ENCODE measurements at places on chromosomes 3 and 15.

GRCh38 chr3:136023264-136023978 lies 57.9 kb downstream of the PPP2R3A start:
- no peak for DNase-seq

- no peak for DNase-seq
These were observed 30.8 kb downstream of the CCDC80 start for GRCh38 chr3:112610121-112610520.

- peak; percentile 35 for DNase-seq
These were observed 115.9 kb upstream of the ST8SIA2 start for GRCh38 chr15:92277776-92278175.

DNA sequence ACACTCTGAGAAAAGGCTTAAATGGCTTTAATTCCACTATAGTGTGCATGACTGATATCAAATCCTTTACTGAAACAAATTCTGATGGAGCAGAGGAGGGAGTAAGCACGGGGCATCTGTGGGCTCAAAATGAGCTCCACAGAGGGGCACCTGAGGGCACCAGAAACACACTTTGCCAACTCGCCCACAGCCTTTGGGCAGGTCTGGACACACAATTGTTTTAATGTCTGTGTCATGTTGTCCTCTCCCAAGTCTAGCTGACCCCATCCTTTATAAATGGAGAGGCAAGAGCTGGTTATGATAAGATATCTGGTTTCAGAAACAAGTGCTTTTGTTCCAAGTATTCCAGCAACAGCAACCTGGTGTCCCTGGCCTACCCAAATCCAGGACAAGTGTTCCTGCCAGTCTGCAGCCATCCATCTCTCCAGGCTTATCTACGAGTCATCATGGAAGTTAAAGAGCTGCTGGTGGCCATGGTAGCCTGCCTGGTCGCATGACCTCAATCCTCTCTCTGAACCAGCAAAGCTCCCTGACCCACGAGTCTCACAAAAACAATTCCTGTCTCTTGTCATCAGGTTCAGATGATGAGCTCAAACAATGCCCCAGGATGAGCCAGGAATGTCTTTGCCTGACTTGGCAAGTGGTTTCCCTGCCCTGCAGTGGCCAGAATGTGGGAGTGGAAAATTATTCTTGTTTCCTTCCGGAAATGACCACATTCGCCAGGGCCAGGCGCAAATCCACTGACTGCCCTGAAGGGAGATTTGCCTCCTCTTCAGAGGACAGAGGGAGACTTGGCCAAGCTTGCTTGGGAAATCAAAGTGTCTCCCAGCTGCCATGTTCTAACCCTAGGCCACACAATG lies 64.4 kb upstream of the TPM1 start:
- DNase-seq: no peak

DNA sequence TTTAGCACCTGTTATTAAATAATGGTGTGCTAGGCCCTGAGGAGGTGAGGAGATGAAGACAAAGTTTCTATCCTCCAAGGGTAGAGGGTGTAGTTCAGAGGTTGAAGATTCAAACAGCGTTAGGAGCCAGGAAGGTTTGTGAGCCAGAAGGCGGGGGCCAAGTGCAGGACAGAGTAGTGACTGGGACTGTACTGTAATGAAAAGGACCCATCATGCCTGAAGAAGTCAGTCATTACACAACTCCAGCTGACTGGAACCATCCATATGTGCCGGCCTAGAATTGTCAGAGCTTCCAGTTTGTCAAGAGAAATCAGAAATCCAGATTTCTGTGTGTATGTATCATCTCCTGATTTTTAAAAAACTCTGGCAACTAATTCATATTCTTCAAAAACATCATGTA lies 54.8 kb downstream of the FILIP1L start:
- no peak for DNase-seq

GRCh38 chr15:89809093-89809786 lies 5.4 kb downstream of the ANPEP start:
- DNase-seq: no peak

DNA sequence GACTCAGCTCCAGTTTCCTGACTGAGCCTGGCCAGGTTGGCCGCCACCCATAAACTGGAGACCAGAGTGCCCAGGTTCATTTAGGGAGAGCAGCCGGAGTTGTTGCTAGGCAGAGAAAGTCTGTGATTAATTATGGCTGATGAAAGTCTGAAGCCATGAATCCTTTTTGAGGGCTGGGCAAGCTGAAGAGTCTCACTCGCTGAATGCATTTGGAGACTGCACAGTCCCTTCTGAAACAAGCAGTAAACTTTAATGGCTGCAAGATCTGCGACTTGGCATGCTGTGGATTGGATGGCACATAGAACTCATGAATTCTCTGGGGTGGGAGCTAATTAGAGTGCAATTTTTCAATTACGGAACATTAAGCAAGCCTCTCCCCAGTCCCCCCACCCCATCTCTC lies 282.1 kb downstream of the RPLP1 start:
- no peak for DNase-seq

GRCh38 chr3:53022647-53023046 lies 23.2 kb downstream of the SFMBT1 start:
- no peak for DNase-seq

DNA sequence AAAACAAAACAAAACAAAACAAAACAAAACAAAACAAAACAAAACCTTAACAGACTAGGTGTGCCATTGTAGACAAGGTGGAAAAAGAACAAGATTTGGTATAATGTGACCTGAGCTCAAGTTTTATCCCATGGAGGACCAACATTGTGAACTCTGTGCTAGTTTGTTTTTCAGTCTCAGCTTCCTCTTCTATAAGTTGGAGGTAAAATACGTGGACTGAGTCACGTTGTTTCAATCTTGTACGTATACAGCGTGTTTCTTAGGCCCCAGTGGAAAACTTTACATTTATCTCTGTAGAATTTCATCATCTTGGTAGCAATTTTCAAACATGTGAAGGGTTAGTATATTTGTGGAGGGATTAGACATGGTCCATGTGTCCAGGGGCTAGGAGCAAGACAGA lies 261.6 kb downstream of the CD47 start:
- DNase-seq: no peak

GRCh38 chr3:138036572-138036971 lies 26.6 kb downstream of the CLDN18 start:
- DNase-seq: no peak

DNA sequence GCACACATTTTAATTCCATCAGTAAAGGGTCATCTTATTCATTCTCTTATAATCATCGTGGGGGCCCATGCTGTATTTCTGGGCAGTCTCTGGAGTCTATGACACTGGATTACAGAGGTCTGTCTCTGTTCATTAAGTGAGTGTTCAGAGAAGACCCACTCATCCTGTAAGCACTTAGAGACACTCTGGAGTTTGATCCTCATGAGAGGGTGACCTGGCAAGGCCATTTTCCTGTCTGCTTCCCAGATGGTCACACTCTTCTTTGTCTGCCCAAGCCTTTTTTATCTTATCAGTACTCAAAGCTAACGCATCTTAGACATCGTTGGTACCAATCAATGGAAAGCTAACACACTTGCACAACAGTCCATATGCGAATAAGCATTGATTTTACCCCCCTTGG lies 333.1 kb downstream of the RORA start:
- no peak for DNase-seq

GRCh38 chr3:102053375-102053989 lies 204.2 kb downstream of the NFKBIZ start:
- DNase-seq: peak; percentile 80

- no peak for DNase-seq
These were observed 29.6 kb upstream of the CHST2 start for GRCh38 chr3:143089965-143090364.

- no peak for DNase-seq
These were observed 1.6 kb downstream of the RAB8B start for GRCh38 chr15:63190769-63191649.

GRCh38 chr3:9301091-9301490 lies 51.6 kb upstream of the SRGAP3 start:
- DNase-seq: no peak

All from PC-3 (cell line).